ENCODE measurements at places on chromosomes 16 and 17.

GRCh38 chr16:50360779-50361178, 8.0 kb downstream of the BRD7 start:
- DNase-seq = no peak

DNA sequence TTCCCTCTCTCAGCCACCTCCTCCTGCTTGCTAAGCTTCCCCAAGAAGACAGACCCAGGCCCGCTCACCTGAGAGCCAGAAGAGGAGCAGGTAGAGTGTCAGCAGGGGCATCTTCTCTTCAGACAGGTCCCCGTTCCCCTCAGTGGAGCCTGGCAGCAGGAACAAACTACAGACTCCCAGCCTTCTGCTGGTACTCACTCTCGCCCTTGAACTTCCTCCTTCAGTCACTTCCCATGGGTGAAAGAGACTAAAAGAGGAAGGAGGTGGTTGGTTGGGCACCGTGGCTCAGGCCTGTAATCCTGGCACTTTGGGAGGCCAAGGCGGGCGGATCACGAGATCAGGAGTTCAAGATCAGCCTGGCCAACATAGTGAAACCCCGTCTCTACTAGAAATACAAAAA, at the start of gene CD300LF:
TSS of gene CD300LF (minus strand) at position 168 of the 400 bp plus-strand sequence. CDS start at position 111, 57 bp downstream.
- DNase-seq = no peak

DNA sequence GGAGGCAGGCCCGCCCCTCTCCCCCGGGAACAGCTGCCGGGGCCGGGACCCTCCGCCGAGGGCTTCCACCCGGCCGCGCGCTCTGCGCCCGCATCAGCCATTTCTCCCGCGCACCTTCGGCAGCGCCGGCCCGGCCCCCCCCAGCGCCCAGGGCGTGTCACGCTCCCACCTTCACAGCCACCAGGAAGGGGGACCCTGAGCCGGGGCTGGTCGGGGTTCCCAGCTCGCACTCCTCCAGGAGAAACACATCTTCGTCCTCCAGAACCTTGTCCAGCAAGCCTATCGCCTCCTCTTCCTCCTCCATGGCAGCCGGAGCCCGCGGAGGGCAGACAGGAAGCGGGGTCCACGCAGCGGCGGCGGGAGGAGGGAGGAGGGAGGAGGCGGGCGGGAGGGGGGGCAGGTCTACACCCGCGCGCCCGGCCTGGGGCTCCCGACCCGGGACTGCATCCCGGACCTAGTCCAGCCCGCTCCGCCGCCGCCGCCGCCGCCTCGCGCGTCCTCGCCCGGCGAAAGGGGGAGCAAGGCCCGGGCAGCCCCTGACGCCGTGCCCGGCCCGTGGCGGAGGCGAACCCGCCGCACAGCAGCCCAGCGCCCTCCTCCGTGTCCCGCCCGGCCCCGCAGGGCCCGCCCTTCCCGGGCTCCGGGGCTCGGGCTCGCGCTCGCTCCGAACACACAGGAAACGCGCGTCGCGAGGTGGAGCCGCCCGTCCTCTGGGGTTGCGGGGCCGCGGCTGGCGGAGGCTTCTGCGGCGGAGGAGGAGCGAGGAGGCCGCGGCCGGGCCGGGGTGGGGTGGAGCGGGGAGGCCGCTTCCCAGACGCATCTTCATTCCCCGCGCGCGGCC, 70.8 kb downstream of the ABR start:
- DNase-seq = no peak

GRCh38 chr16:81077076-81077940, at the start of gene C16orf46:
TSS of gene C16orf46 (minus strand) at chr16:81077238. CDS start at chr16:81063955, 13,283 bp downstream.
- DNase-seq = peak; percentile 92

GRCh38 chr17:65556910-65557348, 4.5 kb downstream of the AXIN2 start:
- DNase-seq = no peak

DNA sequence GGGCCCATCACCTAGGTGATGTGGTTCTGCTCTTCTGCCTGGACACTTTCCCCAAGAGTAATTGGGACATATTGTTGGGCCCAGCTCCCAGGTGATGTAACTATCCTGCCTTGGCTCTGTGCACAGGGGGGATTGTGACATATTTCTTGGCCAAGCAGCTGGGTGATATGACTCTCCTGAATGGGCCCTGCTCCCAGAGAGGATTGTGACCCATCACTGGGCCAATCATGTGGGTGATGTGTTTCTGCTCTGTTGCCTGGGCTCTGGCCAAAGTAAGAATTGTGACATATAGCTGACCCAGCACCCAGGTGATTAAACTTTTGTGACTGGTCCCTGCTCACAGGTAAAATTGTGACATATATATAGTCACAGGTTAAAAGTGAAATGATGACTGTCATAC, 1904.9 kb downstream of the TP53TG3F start:
- no peak for DNase-seq

DNA sequence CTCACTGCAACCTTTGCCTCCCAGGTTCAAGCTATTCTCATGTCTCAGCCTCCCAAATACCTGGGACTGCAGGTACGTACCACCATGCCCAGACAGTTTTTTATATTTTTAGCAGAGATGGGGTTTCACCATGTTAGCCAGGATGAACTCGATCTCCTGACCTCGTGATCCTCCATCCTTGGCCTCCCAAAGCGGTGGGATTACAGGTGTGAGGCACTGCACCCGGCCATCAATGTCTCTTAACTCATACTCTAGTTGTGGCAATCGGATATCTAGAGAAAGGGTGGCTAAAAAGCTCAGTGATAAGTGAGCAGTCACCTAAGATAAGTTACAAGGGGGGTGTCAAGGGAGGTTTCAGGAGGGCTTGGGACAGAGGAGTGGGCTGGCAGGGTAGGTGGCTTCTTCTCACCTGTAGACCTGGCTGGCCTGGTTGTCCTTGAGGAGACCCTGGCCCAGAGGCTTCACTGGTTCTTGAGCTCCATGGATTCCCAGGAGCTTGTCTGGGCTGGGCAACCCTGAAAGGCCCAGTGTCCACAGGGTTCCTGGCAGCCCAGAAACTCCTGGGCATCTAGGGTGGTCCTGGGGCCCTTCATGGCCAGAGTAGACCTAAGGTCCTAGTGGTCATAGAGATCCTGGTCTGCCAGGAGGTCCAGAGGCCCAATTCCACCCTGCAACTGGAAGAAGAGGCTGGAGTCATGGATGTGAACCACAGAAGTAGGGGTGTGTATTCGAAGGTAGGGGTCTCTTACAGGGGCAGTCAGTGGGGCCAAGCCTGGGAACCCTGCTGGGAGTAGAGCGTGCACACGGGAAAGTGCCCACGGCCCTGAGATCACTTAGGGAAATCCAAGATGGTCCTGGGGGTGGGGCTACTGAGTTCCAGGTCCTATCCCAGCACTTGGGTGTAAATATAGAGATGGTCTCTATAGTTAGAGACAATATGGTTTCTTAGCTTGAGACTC, 12.7 kb upstream of the IGFBP4 start:
- DNase-seq = no peak

GRCh38 chr17:17104036-17104435, 61.8 kb downstream of the MPRIP start:
- no peak for DNase-seq

DNA sequence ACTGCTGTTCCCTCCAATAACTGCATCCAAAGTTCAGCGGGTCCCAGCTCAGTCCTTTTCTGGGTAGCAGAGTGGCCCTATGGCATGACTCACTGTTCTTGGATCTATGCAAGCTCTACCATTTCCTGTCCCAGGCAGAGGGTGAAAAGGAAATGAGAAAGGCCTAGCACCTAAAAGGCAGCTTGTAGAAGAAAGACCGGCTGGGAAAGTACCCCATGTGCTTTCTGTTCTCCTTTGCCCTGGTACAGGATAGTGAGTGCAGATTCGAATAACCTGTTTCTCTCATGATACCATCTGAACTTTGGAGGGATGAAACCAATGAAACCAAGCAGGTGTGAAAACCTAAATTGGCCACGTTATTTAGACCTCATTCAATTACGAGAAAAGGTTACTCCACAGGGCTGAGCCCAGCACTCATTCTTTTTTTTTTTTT, 12.7 kb upstream of the HASPIN start:
- DNase-seq = no peak

- no peak for DNase-seq
These were observed 16.7 kb upstream of the TBX21 start for GRCh38 chr17:47716375-47716774.

DNA sequence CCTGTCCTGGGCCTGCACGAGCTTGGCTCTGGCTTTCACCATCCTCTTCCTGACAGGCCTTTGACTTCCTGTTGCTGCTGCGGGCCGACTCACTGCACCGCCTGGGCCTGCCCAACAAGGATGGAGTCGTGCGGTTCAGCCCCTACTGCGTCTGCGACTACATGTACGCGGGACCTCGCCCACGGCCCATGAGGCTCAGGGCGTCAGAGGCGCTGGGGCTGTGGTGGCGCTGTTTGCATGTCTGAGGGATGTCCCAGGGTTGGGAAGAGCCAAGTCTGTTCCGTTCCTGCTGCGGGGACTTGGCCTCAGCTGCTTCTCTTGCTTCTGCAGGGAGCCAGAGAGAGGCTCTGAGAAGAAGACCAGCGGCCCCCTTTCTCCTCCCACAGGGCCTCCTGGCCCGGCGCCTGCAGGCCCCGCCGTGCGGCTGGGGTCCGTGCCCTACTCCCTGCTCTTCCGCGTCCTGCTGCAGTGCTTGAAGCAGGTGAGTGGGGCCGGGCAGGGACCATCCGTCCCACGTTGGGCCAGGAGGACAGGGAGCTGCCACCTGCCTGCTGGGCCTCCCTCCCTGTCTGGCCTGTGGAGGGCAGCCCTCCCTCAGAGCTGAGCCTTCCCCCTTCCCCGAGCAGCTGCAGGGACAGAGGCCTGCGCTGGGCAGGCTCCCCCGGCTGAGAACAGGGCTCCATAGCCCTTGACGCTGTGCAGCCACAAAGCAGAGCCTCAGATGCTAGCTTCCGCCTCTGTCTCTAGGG, 23.8 kb downstream of the TSC2 start:
- no peak for DNase-seq

DNA sequence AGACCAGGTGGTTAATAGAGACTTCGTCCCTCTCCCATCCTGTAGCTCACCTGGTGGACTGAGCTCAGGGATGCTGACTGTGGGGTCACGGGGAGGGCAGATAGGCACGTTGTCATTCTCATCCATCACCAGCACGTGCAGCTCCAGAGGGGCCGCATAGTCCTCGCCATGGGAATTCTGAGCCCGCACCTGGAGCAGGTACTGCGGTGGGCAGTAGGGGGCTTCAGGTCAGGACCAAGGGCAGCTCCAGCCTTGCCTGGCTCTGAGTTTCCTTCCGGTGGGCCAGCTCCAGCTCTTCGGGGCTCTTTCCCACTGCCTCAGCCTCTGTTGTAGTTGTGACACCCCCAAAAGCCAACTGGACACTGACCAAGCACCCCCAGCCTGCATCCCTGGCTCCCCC, 5.6 kb downstream of the CDH16 start:
- DNase-seq = no peak

GRCh38 chr17:47720754-47721533, 12.1 kb upstream of the TBX21 start:
- no peak for DNase-seq

DNA sequence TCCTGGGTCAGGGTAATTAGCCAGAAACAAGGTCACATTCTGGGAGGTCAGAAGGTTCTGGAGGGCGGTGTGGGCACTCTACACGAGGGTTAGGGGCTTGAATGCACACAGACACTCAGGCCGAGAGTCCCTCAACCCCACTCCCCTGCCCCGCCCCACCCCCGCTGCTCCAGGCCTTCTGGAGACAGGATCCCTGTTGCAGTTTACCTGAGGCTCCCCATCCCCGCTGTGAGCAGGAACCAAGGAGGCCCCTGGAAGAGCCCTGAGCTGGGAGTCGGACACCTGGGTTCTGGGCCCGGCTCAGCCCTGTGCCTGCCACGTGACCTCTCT, 4.4 kb upstream of the ACTG1 start:
- no peak for DNase-seq

DNA sequence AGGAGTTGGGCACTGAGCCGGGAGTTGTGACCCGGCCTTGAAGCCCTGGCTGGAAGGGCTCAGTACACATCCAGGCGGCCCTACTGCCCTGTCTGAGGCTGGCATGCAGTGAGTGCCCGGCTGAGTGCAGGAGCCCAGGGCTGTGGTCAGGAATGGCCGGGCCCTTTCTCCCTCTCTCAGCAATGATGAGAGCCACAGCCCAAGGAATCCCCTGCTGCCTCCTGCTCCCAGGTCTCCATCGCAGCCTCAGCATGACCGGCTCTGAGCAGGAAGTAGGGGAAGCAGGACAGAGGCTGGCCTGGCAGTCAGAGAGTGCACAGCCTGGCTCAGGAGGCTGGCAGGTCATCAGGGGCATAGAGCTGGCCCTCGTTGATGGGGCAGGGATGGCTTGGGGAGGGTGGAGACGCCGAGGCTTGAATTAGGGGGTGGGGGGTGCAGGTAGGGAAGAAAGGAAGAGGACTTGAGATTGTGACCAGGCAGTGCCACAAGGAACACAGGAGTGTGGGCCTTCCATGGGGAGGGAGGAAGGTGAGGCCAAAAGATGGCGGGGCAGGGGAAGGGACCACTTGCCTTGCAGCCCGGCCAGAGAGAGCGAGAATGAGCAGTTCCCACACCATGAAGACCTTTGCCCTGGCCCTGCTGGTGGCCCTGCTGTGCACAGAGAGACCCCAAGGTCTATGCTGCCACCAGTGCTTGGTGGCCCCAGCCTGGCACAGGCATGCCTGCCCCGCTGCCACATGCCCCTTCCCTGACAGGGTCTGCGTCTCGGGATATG, 32.1 kb upstream of the KRT17 start:
- no peak for DNase-seq

GRCh38 chr16:4640572-4641305, 16.1 kb downstream of the MGRN1 start:
- no peak for DNase-seq

DNA sequence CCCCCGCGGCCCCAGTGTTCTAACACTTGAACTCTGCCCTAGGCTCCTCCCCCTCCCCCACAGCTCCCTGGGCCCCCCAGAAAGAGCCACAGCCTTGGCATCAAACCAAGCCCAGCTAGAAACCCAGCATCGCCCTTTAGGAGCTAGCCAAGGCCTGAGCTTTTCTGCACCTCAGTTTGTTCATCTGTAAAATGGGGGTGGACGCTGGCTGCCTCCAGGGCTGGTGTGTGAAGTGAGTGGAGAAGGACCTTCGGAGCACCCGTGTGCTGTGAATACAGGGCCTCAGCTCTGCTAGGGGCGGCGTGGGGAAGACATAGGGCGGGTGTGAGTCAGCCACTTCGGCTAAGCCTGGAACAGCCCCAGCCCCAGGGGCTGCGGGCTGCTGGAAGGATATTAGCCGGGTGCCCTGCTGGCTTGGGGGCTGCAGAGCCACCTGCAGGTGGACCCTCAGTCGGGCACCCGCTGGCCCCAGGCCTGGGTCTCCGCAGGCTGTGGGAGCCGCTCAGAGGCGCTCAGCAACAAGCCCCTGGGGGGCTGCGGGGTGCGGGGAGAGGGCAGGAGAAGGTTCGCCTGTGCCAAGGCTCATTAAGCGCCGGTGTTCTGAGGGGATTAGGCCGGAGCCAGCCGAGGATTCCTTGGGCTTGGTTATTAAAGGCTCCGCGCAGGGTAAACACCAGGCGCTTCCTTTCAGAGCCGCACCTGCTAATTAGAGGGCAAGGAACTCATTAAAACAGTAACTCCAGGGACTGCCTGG, 217.0 kb upstream of the CIBAR2 start:
- DNase-seq = peak; percentile 33

Data from SHP77 treated with DMSO at 0.1 percent for 48 hours (cell line).